ENCODE measurements at places on chromosomes 3 and 15.

- no peak for DNase-seq
These were observed 29.6 kb downstream of the SLCO2A1 start for GRCh38 chr3:133999891-134000685.

GRCh38 chr3:182802413-182803390 is 9.4 kb downstream of the ATP11B start:
- no peak for DNase-seq

GRCh38 chr3:181956122-181956521 is 244.4 kb downstream of the SOX2 start:
- no peak for DNase-seq

DNA sequence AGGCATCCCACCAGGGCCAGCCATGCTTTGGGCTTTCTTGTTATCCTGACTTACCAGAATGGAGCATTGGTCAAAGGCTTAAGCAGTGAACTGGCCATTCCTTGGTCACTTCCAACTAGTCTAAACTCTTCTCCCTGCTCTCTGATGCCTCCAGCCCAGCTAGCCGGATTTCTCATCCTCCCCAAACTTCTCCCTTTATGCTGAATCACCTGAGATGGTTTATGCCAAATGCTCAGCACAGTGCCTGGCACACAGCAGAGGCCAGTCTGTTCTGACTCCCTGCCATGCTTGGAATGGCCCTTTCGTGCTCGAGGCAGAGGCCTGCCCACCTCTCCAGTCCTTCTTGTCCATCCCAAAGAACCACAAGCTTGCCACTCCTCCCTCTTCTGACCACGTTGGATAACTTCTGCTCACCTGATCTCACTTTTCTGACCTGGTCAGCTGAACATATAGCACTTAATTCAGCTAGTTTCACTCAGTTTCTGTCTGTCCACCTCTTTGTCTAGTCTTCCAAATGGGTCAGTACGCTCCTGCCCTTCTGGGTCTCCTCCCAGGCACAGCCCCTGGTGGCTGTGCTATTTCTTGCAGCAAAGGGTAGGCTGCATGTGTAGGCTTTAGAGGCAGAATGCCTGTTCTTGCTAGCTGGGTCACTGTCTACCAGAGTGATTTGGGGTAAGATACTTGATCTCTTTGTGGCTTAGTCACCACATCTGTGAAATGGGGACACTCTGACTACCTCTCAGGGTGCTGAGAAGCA is 2.2 kb upstream of the RBP1 start:
- DNase-seq: no peak

DNA sequence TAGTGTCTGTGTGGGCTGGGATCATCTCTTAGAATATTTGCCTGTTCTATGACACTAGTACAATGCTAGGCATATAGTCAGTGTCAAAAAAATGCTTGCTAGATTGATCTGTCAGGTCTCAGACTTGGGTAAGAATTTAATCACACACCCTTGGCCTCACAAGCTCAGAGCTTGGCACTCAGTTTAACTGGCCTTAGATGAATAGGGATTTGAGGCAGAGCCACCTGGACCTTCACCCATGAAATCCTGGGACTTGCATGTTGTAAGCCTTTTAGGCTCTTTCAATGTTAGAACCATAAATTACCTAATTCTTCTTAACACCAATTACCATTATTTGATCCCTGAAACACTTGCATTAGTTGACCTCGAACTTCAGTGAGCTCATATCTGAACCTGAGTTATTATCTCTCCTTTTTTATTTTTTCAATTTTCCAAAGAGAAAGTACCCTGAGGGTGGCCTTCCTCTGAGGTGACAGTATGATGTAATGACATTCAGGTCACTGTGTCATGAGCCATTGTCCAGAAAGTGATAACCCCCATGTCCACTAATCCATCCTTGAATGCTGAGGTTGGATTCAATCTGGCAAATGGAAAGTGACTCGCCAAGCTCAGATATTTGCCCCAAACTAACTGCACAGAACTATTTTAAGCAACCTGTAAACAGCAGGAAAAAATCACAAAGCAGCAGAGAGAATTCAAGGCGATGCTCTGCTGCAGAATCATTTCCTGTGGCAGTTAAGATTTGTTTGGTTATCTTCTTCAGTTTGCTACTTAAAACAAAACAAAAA is 615.2 kb upstream of the NR2F2 start:
- no peak for DNase-seq

DNA sequence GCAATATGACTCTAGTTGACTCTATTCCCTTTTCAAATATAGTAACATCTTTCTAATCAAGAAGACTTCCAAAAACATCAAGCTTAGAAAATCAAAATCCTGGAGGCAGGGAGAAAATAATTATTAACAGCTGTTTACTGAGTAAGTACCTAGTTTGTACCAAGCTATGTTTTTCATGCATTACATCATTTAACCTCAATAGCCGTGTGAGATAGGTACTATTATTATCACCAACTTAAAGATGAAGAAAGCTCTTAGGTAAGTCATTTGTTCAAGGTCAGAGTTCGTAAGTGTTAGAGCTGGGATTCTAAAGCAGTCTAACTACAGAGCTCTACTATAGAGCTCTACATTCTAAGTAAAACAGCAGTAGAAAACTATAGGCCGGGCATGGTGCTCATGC is 41.6 kb downstream of the GSK3B start:
- no peak for DNase-seq

Data from GDM1 (cell line).